ENCODE measurements at places on chromosomes 6 and 20. TPM values are rescaled to one million over a fixed set of nuclear protein-coding genes. Genes with fewer than 3 reads are reported as not detected.

The MTFR2 gene
- 0.72 TPM for total RNA-seq

The ADGRF1 gene
- total RNA-seq = not detected

The RIPPLY2 gene
- total RNA-seq = not detected

The CHD6 gene
- total RNA-seq = 31.7 TPM

The KCNB1 gene
- not detected for total RNA-seq

The WFDC8 gene
- total RNA-seq = not detected

The TMEM200A gene
- 47.8 TPM for total RNA-seq

The APOBEC2 gene
- total RNA-seq = not detected

The BMP6 gene
- total RNA-seq = 0.28 TPM

The CCM2L gene
- total RNA-seq = not detected

The TBXT gene
- total RNA-seq = not detected

The ZNF334 gene
- 1.4 TPM for total RNA-seq

The LGSN gene
- total RNA-seq = not detected

The TMEM170B gene
- 0.28 TPM for total RNA-seq

The GRM1 gene
- not detected for total RNA-seq

The PBOV1 gene
- not detected for total RNA-seq

The ADRM1 gene
- 96.9 TPM for total RNA-seq

The CNR1 gene
- total RNA-seq = not detected

The SCGN gene
- not detected for total RNA-seq

The TMEM14B gene
- 66.5 TPM for total RNA-seq

The ASCC3 gene
- total RNA-seq = 155 TPM

The RSPO3 gene
- not detected for total RNA-seq

The RNF144B gene
- total RNA-seq = 2.8 TPM

The TTLL9 gene
- total RNA-seq = not detected

The MEI4 gene
- total RNA-seq = not detected

The ISM1 gene
- not detected for total RNA-seq
